ENCODE measurements at places on chromosomes 7 and 10. TPM values are rescaled to one million over a fixed set of nuclear protein-coding genes. Genes with fewer than 3 reads are reported as not detected.

DNA sequence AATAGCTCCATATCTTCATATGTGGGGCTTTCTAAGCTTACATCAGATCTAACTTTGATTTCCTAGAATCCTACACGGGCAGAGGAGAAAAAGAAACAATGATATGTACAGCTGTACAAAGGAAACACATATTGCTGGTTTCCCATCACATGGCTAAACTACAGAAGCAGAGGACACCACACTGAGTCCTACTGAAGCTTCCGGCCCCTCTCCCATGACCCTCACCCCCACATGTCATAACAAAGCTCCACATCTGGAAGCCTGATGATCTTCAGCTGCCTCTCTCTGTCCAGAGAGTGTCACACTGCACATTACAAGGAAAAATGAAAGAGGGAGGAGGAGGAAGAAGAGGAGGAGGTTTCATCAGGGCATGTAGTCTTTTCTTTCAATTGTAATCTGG lies 14.0 kb downstream of the SLC16A12 start:
- H3K4me1 ChIP-seq = no peaks in the 10 kb centered on the region
- H3K4me3 ChIP-seq = no peak overlapping the region
- H3K27me3 ChIP-seq = peaks cover 9% of the 10 kb centered on the region

GRCh38 chr7:3005257-3005656 lies 38.4 kb downstream of the CARD11 start:
- no peak overlapping the region for H3K4me3 ChIP-seq
- DNase-seq = no peak
- H3K36me3 ChIP-seq = peaks cover 3% of the 10 kb centered on the region
- H3K27me3 ChIP-seq = no peaks in the 10 kb centered on the region
- H3K27ac ChIP-seq = no peak overlapping the region
- H3K4me1 ChIP-seq = peaks cover 53% of the 10 kb centered on the region

CNNM1 gene
- 0.16 TPM for total RNA-seq

DNA sequence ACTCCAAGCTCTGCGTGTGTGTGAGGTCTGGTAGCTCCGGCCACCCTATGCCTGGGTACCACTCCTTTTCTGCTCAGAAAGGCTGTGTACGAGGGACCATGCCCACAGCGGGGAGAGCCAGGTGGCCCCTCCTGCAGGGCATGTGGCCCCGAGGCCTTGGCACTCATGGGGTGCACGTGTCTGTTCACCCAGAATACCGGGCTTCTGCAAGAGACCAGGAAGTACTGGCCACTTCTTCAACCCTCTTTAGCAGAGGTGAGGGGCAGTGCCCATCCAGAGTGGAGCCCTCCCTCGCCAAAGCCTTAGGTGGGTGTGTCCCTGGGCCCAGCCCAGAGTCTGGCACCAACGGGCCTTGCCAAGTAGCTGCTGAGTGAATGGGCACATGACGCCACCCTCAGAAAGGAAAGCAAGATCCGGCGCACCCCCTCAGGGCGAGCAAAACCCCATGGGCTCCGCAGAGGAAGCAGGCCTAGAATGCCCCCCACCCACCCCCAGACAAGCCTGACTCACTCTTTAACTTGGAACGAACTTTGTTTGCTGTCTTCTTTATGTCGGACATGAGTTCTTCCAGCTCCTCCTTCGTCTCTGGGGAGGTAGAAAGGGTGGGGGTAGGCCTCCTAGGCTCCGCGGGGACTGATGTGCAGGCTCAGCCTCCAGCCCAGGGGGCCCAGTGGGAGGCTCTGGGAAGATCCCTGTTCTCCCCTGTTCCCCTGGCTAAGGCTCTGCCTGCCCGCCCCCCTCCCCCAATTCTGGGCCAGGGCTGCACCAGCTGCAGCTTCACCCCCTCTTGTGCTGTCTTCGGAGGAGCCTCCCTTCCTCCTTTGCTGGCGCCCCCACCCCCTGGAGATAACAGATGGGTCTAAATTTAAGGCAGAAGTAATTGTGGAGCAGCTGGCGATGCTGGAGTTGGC lies 14.6 kb downstream of the STX1A start:
- no peak overlapping the region for H3K4me3 ChIP-seq
- H3K27me3 ChIP-seq = no peaks in the 10 kb centered on the region
- no peak overlapping the region for H3K27ac ChIP-seq
- peaks cover 17% of the 10 kb centered on the region for H3K4me1 ChIP-seq
- no peaks in the 10 kb centered on the region for H3K36me3 ChIP-seq
- DNase-seq = no peak

DNA sequence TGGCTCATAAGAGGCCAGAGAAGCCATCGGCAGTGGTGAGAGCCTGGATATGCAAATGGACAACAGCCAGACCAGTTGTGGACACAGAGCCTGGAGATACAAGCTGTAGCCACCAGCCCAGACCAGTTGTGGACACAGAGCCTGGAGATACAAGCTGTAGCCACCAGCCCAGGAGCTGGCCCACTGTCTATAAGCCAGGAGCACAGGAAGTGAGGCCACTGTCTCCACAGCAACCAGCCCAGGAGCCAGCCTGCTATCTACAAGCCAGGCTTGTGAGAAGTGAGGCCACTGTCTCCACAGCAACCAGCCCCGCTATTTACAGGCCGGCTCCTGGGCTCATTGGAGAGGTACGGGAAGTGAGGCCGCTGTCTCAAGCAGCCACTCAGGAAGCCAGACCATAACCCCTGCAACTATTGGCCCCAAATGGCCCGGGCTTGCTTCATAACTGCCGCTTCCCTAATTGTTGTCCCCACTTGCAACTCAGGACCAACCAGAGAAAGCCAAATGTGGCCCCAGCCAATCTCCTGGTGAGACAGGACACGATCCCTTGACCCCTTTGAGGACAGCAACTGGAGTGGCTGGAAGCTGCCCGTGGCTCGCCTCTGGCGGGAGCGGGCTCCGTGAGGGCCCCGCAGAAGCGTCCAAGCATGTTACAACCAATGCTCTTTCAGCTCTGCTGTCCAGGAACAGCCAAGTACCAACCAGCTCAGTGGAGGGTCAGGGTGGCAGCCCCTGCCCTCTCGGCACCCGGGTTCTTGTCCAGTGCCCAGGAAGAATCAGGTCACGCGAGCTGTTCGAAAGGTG lies 44.1 kb upstream of the CNPY1 start:
- H3K36me3 ChIP-seq = peaks cover 5% of the 10 kb centered on the region
- H3K27me3 ChIP-seq = peaks cover 76% of the 10 kb centered on the region
- DNase-seq = no peak
- H3K4me3 ChIP-seq = no peak overlapping the region

- peak overlapping the region; percentile 86 for H3K27ac ChIP-seq
- peaks cover 56% of the 10 kb centered on the region for H3K4me1 ChIP-seq
- no peak for DNase-seq
- no peaks in the 10 kb centered on the region for H3K36me3 ChIP-seq
- no peaks in the 10 kb centered on the region for H3K27me3 ChIP-seq
- no peak overlapping the region for H3K4me3 ChIP-seq
Measured at GRCh38 chr7:114973147-114973546, 51.3 kb downstream of the MDFIC start.

- peak overlapping the region; percentile 44 for H3K27ac ChIP-seq
- peaks cover 2% of the 10 kb centered on the region for H3K36me3 ChIP-seq
- peaks cover 64% of the 10 kb centered on the region for H3K4me1 ChIP-seq
- no peak for DNase-seq
Measured at GRCh38 chr7:129903935-129904334, 48.8 kb downstream of the UBE2H start.

DNA sequence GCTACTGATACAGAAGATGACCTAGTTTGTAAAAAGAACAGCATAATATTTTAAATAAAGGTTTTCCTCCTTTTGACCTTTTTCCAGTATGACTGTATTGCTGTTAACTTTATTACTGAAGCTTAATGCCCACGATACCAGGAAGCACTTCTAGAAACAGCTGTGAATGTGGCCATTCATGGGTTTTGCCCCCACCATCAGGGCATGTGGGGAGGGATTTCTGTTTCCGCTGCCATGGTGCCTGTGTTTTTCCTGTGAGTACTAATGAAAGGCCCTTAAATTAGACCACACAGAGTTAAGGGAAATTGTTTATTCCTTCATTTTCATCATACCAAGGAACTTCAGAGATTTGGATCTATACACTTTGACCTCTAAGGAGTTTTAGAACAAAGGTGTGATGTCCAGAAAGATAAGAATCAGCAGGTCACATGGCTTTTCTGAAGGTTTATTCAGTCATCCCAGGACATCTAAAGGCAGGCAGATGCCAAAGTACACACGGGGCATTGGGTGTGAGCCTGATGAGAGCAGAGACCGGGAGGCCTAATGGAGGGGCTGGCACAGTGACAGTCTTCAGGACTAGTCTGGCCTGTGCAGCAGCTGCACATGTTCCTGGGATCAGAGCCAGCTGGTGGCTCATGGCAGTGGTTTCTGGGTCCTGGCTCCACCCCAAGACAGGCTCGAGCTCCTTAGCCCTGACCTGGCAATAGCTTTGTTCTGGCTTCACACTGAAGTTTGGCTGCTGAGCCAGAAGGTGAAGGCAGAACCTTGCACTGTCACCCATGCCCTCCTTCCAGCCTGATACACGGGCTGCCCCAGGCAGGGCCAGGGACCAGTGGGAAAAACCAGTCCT lies 190.9 kb downstream of the REEP3 start:
- peaks cover 3% of the 10 kb centered on the region for H3K36me3 ChIP-seq
- peaks cover 10% of the 10 kb centered on the region for H3K4me1 ChIP-seq
- H3K4me3 ChIP-seq = no peak overlapping the region
- no peak for DNase-seq
- H3K27ac ChIP-seq = no peak overlapping the region

OR9A2 gene
- not detected for total RNA-seq

- peaks cover 27% of the 10 kb centered on the region for H3K27me3 ChIP-seq
- no peaks in the 10 kb centered on the region for H3K36me3 ChIP-seq
- H3K4me1 ChIP-seq = peaks cover 11% of the 10 kb centered on the region
- no peak overlapping the region for H3K27ac ChIP-seq
Measured at GRCh38 chr7:104859754-104860426, 154.1 kb upstream of the KMT2E start.

DNA sequence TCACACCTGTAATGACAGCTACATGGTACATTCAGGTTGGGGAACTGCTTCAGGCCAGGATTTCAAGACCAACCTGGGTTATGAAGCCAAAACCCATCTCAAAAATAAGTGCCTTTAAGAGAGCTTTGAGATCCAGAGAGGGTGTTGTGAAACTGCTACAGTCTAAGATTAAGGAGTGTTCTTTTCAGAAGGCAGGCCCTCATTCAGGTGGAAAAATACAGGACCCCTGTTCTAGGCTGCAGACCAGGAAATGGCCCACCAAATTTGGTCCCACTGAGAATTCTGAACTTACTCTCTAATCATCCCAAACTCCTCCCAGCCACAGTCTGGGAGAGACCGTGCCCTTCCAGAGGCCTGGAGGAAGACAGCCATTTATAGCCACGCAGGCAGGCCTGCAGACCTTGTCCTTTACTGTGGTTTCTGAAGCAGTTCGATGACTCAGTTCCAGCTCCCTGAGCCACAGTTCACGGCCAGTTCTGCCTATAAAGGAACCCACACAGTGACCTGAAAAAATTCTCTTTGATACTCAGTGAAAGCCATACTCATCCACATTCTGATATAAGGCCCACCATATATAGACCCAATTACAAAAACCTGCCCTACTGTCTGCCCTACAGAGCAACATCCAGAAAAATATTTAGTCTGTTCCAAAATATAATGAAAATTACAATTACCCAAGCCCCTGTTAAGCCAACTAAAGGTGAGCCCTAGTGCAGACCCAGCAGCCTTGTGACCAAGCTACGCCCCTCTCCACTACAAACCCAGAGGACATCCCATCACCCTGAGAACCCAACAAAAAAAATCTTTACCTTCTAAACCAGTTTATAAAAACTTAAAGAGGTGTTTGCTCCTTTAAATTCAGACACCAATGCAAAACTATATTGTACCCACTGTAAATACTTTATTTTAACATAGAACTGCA lies 21.2 kb downstream of the ZNF680 start:
- H3K27ac ChIP-seq = peak overlapping the region; percentile 65
- H3K27me3 ChIP-seq = no peaks in the 10 kb centered on the region
- peak overlapping the region; percentile 33 for H3K4me3 ChIP-seq
- DNase-seq = no peak

DNA sequence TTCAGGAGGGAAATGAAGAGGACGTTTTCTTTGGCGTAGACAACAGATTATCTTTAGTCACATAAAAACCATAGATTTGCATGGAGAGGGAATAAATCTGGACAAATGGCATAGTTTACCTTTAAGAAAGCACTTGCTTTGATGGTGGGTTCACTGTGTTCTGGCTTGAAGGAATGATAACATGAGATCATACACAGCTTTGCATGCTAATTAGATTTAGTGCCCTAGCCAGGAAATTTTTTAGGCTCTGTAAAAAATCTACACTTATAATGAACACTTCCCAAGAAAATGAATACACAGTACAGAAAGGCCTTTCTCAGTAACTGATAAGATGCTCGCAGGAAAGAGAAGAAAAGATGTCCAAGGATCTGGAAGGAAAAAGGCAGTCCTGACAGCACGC lies 218.2 kb upstream of the AOAH start:
- H3K36me3 ChIP-seq = peaks cover 5% of the 10 kb centered on the region
- peaks cover 2% of the 10 kb centered on the region for H3K4me1 ChIP-seq
- no peak overlapping the region for H3K4me3 ChIP-seq

TMEM178B gene
- 0.96 TPM for total RNA-seq

Measured in T-helper 17 cell (primary cell).